Osteocyte (in vitro differentiated cells): ENCODE measurements at places on chromosomes 3 and 15. TPM values are rescaled to one million over a fixed set of nuclear protein-coding genes. Genes with fewer than 3 reads are reported as not detected.

Gene KCNAB1
- total RNA-seq: 0.21 and 0.24 TPM in 2 replicates

GRCh38 chr15:90086868-90087268 lies 15.4 kb downstream of the IDH2 start:
- no peak for DNase-seq

Gene PLIN1
- 0.70 and 0.84 TPM in 2 replicates for total RNA-seq

Gene BOC
- 17.9 and 22.4 TPM in 2 replicates for total RNA-seq

DNA sequence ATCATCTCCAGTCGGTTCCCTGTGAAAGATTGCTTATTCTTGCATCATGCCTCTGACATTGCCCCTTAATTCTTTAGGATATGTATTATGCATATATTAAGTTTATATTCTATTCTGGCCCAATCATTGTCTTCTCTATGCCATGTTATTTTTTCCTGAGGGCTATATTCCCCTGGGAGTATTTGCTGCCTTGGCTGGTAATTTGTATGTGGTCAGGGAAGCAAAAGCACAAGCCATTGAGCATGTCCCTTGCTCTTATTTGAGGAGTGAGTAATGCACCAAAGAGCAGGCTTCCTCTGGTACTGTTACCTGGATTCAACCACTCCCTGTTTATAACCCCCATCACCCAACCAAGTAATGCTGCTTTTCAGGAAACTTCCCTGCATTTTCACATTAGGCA lies 36.3 kb downstream of the STAC start:
- no peak for DNase-seq

Gene PAQR9
- not detected in 2 replicates for total RNA-seq

- no peak for DNase-seq
Measured at GRCh38 chr15:90479656-90480055, 50.1 kb upstream of the CRTC3 start.

Gene GOLGA6L10
- total RNA-seq: 1.6 and 2.9 TPM in 2 replicates

- DNase-seq: no peak
Measured at GRCh38 chr3:54817628-54818027, 110.2 kb downstream of the LRTM1 start.

Gene SLC27A2
- not detected in 2 replicates for total RNA-seq

Gene TM4SF4
- not detected in 2 replicates for total RNA-seq

Gene TRPM1
- total RNA-seq: not detected in 2 replicates

DNA sequence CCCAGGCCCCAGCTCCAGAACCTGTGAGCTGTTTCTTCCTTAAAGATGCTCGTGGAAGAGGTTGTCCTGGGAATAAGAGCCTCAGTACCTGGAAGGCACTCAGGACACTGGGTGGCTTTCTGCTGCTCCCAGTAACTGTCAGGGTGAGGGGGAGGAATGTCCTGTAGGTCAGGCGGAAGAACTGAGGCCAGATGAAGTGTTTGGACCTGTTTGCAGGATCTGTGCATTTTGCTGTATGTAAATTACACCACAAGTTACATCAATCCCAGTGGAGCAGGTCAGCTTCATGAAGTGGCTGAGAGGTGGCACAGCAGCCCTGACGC lies 27.1 kb downstream of the HDAC11 start:
- DNase-seq: no peak

- DNase-seq: no peak
Measured at GRCh38 chr3:50575372-50575771, 6.0 kb downstream of the HEMK1 start.
